Body of pancreas (tissue), 4 donors: ENCODE measurements at places on chromosomes 7 and 10.

DNA sequence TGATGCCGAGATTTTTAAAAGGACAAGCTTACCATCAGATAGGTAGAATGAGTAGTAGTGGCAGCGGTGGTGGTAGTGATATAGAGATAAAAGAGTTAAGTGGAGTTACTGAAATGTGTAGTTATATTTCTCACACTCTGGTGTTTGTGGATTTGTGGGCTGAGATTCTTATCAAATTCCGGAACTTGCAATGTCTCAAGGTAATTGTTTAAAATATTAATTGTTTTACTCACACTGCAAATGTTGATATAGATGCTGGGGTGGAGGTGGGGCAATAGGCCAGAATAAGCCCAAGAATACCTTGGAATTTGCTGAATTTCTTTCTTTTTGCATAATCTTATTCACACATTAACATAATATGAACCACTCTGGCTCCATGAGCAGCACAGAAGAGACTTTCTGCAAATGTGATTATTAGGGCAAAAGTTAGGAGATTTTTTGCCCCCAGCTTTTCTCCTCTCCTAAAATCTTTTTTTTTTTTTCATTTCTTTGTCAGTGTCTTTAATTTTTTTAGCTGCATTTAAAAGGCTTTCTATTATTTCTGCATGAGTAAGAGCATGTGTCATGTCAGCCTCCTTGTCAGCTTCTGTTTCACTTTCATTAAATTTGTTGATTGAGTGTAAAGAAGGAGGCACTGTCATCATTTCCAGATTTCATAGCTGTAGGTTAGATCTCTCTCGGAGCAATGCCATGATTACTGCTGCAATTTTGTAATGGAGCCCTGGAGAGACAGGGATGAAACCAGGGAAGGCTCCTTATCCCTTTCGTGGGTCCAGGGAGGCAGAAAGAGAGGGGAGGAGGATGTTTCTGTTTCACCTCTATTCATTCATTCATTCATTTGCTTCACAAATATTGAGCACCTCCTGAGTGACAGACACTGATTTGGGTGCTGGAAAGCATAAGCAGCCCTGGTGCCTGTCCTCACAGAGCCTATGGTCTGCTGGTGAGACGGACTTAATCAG, 13.1 kb upstream of the SGMS1 start:
- DNase-seq = no peak

DNA sequence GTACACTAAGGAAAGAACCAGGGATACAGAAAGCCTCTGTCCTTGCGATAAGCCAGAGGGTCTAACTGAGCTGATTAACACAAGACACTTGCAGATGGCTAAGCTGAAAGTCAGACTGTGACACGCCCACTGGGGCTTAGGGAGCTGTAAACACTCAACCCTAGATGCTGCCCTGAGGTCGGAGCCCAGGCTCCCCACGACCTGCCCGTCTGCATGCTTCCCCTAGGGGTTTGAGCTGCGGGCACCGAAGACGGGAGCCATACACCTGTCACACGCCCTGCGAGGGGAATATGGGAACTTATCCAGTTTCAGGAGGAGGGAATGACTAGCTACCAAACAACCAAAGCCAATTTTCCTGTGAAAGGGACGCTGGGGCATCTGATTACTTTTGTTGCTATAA, 96.0 kb downstream of the HTR5A start:
- no peak for DNase-seq

GRCh38 chr10:7795605-7796004, 7.6 kb downstream of the ATP5F1C start:
- DNase-seq = peak; percentile 88

DNA sequence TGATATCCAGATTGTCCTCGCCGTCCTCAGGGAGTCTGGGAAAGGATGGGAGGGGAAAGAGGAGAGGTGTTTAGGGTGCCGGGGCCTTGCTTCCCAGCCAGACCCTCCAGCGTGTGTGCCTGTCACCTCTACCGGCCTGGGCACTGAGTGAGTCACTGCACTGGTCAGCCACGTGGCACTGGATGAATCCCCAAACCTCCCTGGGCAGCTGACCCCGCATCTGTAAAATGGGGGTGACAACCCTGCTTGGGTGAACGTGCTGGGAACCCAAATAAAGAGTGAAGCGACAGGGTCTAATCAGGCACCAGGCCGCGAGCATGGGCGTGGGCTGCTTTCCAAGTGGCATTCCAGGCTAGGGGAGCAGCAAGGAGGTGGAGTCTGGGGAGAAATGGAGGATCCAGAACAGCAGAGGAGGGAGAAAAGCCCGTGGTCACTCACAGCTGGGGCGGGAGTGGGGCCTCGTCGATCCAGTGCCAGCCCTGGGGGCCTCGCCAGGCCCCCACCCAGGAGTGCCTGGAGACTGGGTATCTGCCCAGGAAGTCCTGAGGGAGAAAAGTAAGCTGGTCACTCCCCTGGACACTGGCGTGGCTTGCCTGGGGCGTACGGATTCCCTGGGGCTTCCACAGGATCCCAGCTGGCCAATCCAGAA, 29.7 kb downstream of the KLRG2 start:
- DNase-seq = peak; percentile 8

- DNase-seq = no peak
These were observed 46.4 kb downstream of the ANK3 start for GRCh38 chr10:60343254-60343653.

GRCh38 chr7:46058086-46058823, 137.2 kb upstream of the IGFBP3 start:
- DNase-seq = no peak

- DNase-seq = no peak
These were observed 97.4 kb upstream of the PIK3CG start for GRCh38 chr7:106767498-106768323.

DNA sequence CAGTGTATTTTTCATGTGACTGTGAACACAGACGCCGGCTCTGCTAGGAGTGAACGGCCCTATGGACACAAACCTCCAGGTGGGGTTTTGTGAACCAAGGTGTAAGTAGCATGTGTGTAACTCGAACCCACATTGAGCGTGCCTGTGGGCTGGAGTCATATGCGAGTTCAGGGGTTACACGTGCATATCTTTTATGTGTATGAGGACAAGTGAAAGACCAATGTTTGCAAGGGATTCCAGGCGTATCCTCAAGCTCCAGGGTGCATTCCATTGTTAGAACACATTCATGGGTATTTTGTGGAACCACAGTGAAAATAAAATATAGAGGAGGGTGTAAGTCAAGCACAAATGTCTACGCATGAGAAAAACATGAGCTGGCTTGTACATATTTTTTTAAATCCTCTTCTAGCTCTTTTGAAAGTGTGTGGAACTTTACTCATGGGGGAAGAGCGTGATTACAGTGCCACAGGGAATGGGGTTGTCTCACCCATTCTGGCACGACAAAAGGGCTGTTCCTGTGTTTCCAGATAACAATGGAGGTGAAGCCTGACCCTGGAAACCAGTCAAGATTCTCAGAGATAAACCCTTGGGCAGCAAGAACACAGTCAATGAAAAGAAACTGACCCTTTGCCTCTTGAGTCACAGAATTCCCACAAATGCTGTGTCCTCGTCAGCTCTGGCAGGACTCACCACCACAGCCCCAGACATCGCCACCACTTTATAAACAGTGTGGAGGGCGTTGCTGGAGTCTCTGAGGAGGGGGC, 37.0 kb upstream of the GOT1 start:
- no peak for DNase-seq

DNA sequence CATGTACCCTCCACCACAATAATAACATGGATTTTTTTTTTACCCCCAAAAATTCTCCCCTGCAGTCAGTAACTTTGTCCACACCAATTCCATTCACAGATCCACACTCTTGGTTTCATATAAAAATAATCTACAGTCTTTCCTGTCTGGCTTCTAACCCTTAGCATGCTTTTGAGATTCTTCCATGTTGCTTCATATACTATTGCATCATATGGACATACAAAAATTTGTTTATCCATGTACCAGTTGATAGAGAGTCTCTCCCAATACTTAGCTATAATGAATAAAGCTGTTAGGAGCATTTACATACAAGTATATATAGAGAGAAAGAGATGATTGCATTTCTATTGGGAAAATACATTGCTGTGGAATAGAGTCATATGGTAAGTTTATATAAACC, 575.0 kb downstream of the XPNPEP1 start:
- no peak for DNase-seq

- peak; percentile 34 for DNase-seq
These were observed 387.2 kb downstream of the TCERG1L start for GRCh38 chr10:130924138-130924819.

GRCh38 chr7:7808156-7808555, 89.7 kb upstream of the RPA3 start:
- DNase-seq = no peak
